T1000 (cell line): ENCODE measurements at places on chromosomes 4 and X.

DNA sequence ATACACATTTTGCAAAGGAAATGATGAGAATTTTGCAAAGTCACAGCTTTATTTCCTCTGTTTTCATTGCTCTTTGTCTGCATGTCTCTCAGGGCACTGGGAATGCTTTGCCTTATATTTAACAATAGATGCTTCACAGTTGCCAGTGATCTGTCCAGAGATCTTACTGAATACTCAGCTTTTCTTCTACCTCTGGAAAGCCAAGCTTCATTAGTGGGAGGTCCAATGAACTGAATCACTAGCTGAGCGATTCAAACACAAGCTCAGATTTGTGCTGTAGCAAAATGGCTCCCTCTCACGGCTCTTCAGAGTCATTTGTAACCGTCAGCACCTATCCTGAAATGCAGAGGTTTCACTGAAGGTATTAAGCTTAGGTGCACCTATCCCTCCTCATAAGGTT lies 138.9 kb downstream of the DCLK2 start:
- DNase-seq, result no peak

- DNase-seq, result no peak
These were observed 257.2 kb downstream of the ARHGAP24 start for GRCh38 chr4:85732124-85732523.

DNA sequence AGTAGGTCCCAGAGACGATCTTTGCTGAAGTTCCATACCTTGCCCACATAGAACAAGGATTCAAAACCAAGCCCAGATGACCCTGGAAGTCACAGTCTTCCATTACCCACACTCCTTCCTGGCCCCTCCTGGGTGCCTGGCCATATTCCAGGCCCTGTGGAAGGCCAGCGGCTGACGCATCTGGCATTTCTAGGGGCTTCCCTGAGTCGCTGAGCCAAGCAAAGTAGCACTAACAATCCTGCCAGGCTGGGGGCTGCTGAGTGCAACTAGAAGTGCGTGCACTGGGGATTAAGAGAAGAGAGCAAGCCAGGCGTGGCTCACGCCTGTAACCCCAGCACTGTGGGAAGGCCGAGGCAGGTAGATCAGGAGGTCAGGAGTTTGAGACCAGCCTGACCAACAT lies 175.2 kb upstream of the CPEB2 start:
- no peak for DNase-seq

GRCh38 chrX:10988653-10989052 lies 122.5 kb upstream of the HCCS start:
- DNase-seq, result no peak

- DNase-seq, result no peak
These were observed 16.9 kb downstream of the CYBB start for GRCh38 chrX:37796805-37797204.

DNA sequence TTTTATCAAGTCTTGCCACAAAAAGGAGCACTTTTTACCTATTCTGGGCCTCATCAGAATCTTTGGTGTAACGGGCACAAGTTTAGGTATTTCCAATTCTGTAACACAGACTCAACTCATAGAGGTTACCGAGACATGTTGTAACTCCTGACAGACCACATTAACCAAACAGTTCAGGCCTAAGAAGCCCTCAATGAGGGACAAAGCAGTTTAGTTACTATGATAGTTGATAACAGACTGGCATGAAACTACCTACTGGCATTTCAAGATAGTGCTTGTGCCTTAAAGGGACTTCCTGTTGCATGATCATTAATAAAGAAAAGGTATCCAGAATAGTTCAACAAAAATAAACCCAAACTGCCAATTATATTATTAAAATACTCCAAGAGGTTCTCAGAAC lies 64.1 kb downstream of the HUWE1 start:
- DNase-seq, result no peak

GRCh38 chr4:74543231-74543781 lies 98.4 kb downstream of the AREG start:
- no peak for DNase-seq

GRCh38 chr4:74282926-74283325 lies 25.3 kb upstream of the EPGN start:
- DNase-seq, result no peak

DNA sequence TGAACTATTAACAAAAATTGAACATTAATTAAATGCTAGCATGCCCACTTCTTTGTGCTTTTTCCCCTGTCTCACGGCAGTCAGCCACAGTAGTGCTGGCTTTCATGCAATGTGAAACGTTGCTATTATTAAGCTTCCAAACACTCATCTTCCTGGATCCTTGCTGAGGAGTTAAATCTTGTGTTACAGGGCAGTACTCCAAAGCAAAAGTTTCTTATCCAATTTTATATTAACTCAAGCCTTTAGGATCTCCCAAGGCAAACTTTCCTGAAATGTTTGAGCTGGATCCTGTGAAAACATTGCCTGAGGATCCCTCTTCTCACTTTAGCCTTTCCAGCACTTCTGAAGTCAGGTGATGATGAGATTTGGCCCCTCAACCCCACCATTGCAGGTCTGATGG lies 1454.8 kb downstream of the FSTL5 start:
- DNase-seq, result no peak
